NCI-H2081 (cell line): ENCODE measurements at places on chromosomes 13 and 19.

GRCh38 chr13:93558637-93559036, 332.0 kb downstream of the GPC6 start:
- DNase-seq, result no peak

GRCh38 chr19:47542030-47542475, 27.2 kb upstream of the NAPA start:
- no peak for DNase-seq

- no peak for DNase-seq
These were observed 26.3 kb downstream of the SAE1 start for GRCh38 chr19:47156861-47157430.

DNA sequence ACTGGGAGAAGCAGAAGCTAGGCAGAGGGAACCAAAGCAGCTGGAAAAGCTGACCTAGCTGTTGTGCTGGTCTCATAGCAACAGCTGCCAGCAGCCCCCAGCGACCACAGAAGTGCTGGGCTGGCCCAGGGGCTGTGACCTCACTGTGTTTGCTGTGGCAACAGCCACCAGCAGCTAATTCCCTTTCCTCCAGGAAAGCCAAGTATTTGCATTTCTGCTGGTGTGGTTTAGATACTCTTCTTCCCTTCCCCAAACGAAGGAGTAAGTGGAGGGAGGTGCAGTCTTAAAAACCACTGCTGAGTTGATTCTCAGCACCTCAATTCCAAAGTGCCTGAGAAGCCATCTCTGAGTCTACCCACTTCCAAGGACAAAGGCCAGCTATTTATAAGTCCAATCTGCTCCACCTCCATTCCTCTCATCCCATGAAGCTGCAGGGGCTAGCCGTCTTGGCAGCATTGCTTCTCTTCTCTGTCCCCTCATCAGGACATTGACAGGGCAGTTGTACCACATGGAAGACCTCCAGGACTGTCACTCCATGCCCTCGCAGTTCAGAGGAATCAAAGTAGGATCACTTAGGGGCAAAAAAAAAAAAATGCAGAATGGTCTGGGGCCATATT, 11.5 kb upstream of the CCDC97 start:
- peak; percentile 8 for DNase-seq

DNA sequence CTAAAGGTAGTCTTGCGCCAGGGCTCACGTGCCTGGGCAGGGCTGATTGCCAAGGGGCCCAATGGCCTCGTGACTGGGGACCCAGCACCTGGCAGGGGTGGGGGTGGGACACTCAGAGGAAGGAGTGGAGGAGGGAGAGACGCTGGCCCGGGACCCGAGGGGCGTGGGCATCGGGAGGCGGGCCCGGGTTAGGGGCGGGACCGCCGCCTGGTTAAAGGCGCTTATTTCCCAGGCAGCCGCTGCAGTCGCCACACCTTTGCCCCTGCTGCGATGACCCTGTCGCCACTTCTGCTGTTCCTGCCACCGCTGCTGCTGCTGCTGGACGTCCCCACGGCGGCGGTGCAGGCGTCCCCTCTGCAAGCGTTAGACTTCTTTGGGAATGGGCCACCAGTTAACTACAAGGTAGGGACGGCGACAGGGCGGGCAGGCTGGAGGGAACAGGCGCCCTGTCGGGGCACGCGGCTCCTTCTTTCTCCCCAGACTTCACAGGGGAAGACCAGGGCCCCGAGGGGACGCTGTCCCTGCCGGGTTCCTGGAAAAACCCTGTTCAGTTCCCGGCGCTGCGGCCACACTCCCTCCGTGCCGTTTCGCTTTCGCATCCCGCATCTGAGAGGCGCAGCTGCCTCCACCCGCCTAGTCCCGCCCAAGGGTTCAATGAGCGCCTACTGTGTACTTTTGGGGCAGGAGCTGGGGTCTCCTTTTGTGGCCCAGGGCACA, at the start of gene IFI30:
TSS of gene IFI30 (plus strand) at position 242 of the 717 bp plus-strand sequence. CDS start at position 271, 29 bp downstream.
- DNase-seq, result peak; percentile 89

- no peak for DNase-seq
These were observed 2.4 kb downstream of the DZIP1 start for GRCh38 chr13:95642028-95642621.

DNA sequence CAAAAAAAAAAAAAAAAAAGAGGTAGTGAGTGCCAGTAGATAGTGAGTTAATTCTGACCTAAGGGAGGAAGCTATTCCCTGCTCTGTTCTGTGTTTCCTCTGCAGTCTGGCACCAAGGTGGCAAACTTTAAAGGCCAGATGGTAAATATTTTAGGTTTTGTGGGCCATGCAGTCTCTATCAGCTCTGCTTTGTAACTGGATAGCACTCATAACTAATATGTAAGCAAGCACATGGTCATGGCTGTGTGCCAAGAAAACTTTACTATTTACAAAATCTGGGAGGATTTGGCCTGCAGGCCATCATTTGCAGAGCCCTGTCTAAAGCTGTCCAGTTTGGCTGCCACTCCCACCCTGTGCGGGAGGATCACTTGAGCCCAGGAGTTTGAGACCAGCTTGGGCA, 4.3 kb downstream of the PIN1 start:
- DNase-seq, result no peak

DNA sequence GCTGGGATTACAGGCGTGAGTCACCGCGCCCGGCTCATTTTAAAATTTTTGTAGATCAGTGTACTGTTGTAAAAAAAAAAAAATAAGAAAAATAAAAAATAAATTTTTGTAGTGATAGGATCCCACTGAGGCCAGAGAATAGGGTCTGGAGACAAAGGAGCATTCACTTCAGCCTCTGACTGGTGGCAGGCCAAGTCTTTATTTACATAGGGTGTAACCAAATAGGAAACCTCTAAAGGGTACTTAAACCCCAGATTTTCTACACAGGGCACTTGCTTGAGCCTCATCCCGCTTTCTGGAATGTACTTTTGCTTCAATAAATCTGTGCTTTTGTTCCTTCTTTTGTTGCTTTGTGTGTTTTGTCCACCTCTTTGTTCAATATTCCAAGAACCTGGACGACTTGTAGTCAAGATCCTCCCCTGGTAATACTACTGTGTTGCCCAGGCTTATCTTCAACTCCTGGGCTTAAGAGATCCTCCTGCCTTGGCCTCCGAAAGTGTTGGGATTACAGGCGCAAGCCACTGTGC, 2.1 kb upstream of the PDCD2L start:
- no peak for DNase-seq

DNA sequence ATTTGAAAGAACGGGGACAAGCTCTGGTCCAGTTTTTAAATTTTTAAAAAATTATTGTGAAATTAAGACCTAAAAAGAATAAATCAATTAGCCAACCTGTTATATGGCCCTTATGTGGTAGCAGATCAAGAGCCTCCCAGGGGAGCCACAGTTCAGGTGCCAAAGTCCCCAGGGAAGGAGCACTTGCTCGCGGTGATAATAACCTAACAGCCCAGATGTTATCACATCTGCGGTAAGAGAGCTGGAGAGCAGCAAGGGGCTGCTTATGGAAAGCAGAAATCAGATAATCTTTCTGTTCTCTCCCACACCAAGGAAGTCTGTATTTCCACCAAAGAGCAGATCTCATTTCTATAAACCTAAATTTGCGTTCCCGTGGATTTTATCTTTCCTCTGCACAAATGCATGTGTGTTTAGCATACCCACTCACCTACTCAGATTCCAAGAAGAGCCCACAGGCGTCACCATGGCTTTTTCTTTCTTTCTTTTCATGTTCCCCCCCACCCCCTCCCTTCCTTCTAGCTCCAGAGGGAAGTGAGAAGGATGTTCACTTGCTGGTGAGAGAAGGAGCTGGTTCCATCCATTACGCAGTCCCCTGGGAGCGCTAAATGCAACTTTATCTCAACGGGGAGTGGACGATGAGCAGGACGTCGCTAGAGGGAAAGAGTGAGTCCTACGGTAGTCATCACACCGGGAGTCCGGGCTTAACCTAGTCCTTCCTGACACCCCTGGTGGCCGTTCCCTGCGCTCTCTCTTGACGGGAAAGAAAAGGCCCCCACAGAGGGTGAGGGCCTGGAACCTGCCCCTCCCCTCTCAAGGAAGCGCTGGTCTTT, 1.6 kb upstream of the POU4F1 start:
- no peak for DNase-seq

DNA sequence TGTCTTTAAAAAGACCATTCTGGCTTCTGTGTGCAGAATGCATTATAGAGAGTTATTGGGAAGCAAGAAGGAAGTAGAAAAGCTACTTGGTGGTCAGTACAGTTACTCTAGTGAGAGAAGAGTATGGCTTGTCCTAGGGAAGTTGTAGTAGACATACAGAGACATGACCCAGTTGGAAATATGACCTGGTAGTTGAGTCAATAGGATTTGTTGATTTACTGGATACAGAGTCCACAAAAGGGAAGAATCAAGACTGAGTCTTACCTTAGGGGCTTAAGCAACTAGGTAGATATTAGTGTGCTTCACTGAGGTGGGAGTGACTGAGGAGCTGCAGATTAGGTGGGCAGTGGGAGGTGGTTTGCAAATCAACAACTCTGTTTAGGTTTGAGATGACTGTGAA, 48.8 kb downstream of the RASL11A start:
- no peak for DNase-seq

- DNase-seq, result peak; percentile 87
These were observed 3.9 kb downstream of the IRF2BP1 start for GRCh38 chr19:45881909-45882528.

DNA sequence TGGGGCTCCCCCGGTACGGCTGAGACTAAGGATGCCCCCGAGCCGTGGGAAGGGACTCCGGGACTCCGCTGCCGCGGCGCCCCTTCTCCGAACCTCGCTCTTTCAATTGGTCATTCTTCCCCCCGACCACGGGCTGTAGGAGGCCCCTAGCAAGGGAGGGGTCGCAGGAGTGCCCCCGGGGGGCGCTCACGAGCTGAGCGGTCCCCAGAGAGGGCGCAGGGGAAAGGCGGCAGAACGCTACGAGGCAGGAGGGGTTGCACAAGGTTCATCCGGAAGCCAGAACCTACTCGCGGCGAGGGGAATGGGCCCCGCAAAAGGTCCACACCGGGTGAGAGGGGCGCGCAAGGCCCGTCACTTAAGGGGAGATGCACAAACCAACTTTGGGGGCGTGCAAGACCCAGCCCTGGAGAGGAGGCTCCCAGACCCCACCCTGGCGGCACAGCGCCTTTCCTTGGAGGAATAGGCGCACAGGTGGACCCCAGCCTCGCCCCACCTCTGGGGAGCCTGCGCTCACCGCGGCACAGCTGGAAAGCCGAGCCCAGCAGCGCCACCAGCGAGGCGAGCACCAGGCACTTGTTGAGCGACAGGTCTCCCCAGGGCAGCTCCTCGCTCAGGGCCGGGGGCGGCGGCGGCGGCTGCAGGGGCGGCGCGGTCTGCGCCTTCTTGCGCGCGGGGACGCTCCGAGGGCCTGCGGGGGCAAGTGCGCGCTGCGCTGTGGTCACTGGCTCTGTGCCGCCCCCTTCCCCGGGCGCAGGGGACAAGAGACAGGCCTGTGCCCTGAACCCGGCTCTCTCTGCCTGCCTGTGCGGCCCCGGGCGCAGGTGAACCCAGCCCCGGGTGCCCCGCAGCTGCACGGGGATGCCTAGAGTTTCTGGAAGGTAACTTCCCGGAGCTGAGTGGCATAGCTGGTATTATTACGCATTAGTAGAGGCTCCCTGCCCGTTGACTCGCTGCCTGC, 2.8 kb downstream of the JSRP1 start:
- DNase-seq, result no peak

- no peak for DNase-seq
These were observed 1.8 kb downstream of the ETHE1 start for GRCh38 chr19:43524922-43525835.

DNA sequence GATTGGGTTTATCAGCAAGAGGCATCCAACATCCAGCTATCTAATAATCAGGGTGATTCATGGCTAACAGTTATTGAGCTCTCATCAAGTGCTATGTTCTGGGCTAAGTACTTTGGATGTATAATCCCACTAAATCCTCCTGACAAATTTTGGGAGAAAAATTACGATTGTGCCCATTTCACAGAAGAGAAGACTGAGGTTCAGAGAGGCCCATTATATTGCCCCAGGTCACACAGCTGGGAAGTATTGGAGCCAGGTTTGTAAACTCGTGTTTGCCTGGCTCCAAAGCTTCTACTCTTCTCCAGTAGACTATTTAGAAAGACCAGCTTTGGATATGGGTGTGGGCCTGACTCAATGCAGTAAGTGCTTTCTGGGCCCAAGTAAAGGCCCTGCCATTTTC, 20.9 kb upstream of the CALM3 start:
- DNase-seq, result no peak

- DNase-seq, result peak; percentile 3
These were observed 126.9 kb downstream of the SIPA1L3 start for GRCh38 chr19:38033658-38034491.

DNA sequence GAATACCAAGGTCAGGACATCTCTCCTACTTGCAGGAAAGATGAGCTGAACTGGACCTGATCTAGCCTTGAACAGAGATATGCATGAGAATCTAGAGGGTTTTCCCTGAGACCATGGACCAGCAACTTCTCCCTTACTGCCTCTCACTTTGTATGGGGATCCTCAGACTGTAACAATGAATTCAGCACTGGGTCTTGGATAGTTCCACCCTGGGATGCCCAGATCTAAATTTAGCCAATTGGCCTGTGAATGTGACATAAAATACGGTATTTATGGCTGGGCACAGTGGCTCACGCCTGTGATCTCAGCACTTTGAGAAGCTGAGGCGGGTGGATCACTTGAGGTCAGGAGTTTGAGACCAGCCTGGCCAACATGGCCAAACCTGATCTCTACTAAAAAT, 15.3 kb upstream of the LILRA2 start:
- no peak for DNase-seq

- DNase-seq, result no peak
These were observed 8.4 kb upstream of the PTPRS start for GRCh38 chr19:5349041-5349440.

DNA sequence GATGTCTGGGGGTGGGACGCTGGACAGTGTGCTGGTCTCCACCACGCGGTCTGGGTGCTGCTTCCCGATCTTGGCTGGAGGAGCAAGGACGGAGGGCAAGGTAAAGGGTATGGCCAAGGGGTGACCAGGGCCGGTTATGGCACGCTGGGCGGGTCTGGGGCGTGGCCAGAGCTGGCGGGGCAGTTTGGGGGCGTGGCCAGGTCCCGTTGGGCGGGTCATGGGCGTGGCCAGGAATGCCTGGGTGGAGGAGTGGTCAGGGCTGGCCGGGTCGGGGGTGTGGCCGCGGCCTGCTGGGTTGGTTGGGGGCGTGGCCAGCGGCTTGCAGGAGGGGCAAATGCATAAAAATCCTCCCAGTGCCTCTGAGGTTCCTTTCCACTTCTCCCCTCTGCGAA, 19.2 kb downstream of the GPX4 start:
- DNase-seq, result no peak

- DNase-seq, result no peak
These were observed 8.0 kb downstream of the VSIG10L start for GRCh38 chr19:51333836-51334460.

GRCh38 chr19:47658431-47659348, 49.8 kb downstream of the BICRA start:
- DNase-seq, result no peak

DNA sequence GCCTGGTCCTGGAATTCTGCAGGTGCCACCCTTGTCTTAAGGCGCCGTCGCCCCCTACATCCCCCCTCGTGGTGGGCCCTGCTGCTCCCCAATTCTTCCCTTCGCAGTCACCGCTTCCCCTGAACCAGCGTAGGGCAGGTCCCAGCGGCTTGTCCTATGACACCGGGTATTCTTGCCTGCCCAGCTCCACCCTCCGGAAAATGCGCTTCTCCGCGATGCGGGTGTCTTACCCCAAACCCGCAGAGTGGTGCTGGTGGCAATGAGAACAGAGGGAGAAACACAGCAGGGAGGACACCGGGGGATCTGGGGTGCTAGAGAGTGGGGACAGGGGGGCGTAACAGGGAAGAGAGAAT, 9.0 kb downstream of the ZNF808 start:
- DNase-seq, result no peak
